IMR-90 (cell line): ENCODE measurements at places on chromosomes 1 and 21. TPM values are rescaled to one million over a fixed set of nuclear protein-coding genes. Genes with fewer than 3 reads are reported as not detected.

GRCh38 chr1:29120947-29121485 is 2.7 kb downstream of the TMEM200B start:
- DNase-seq = peak; percentile 16

GRCh38 chr1:102071451-102071850 is 74.7 kb upstream of the OLFM3 start:
- no peak for DNase-seq

DNA sequence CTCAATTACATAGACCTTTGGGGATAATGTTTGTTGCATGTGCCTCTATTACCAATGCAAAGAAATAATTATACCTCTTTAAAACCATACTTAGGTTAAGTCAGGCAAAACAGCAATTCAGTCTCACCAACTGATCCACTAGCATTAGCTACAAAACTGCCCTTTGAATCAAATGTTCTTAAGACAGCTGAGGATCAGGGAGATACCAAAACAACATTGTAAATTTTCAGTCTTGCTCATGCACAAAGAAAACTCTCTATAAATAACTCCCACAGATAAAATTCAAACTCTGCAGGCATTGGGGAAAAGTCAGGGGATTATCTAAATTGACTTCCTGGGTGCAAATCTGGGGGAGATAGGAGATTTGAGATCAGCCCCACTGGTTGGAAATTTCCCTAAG is 100.9 kb upstream of the DPT start:
- no peak for DNase-seq

- DNase-seq = no peak
Measured at GRCh38 chr1:196427976-196428734, 180.1 kb downstream of the KCNT2 start.

GRCh38 chr1:182059936-182060335 is 1.6 kb downstream of the ZNF648 start:
- no peak for DNase-seq

Gene KTI12
- 13.1 and 15.2 TPM in 2 replicates for total RNA-seq
